GM23338 (cell line): ENCODE measurements at places on chromosomes 7 and 10. TPM values are rescaled to one million over a fixed set of nuclear protein-coding genes. Genes with fewer than 3 reads are reported as not detected.

- DNase-seq, result no peak
These were observed 18.2 kb downstream of the DNAJC12 start for GRCh38 chr10:67819768-67820204.

DNA sequence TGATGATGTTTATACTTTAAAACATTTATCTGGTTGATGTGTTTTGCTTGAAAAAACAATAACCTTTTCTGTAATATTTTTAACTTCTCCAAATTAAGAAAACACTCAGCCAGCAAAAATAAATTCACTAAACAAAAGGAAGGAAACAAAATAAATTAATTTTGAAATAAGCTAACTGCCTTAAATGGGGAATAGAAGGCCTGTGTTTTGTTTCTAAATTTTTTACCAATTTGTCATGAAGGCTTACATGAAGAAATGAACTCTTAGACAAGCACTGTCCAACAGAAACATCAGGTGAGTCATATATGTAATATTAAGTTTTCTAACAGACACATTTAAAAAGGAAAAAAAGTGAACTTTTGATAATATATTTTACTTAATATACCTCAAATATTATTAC, 68.5 kb downstream of the LRRN3 start:
- DNase-seq, result no peak

DNA sequence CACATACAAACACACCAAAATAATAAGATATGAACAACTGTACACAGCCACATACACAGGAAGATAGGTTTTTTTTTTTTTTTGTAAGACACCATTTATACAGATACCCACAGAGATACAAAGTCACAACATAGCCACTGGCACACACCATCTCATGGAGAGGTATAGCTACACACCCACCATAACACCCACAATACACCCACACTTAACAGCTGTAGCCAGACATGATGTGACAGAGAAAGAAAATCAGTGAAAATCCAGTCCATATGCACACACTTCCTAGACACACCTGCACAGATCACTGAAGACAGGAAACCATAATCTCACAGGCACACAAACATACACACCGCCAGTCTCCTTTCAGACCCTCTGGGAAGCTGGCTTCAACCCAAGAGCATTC, 62.4 kb upstream of the PAX2 start:
- DNase-seq, result no peak

DNA sequence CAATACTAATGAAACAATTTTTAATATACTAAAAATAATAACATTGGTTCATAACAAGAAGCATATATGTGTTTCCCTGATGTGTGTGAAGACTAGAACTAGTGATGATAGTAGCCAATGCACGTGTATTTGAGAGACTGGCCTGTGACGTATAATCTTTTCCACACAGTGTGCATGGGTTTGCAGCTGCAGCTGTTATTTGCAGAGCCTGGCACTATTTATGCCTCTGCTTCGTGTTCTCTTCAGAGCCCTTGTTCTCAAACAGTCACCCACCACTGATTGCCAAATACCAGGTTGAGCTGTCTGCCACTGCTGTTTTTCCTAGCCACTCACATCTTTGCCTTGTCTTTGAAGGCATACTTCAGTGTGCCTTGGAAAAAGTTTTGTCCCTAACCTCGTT, 531.7 kb downstream of the ETV1 start:
- no peak for DNase-seq

GRCh38 chr10:106341356-106341755, 823.1 kb downstream of the SORCS1 start:
- no peak for DNase-seq

The GNAT3 gene
- total RNA-seq, result not detected in 2 replicates

The EVX1 gene
- total RNA-seq, result not detected in 2 replicates

GRCh38 chr7:129707910-129708499, 96.5 kb downstream of the NRF1 start:
- DNase-seq, result no peak

DNA sequence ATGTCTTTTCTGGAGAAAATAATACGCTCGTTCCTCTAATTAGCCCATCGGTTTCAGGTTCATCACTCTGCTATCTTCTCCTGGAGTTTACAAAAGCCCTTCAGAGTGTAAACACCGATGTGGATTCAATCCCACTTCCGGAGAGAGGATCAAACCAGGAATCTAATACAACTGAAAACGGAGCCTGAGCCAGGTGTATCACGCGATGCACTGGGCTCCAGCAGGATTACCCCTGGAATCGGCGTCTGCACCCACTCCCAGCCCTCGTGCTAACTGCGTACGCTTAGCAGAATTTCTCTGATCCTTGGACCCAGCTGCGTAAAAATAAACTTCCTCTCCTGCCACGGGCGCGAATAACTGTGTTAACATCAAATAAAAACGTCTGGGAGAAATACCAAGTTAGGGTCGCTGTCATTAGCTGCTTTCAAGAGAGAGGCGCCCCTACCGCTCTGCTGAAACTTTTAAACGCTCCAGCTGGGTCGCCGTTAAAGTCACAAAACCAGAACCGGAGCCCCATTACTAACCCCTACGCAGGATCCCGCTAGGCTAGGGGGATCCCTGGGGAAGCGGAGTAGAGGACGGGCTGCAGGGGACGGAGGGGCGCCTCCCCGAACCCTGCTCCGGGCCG, 502 bp downstream of the ZNF3 start:
- DNase-seq, result peak; percentile 61

The MKX gene
- total RNA-seq, result 0.97 and 1.6 TPM in 2 replicates

The BTBD16 gene
- total RNA-seq, result not detected in 2 replicates

GRCh38 chr10:46247808-46248569, 38.8 kb upstream of the ANTXRL start:
- DNase-seq, result no peak

GRCh38 chr10:15789793-15790525, 70.2 kb upstream of the ITGA8 start:
- DNase-seq, result no peak

The MEOX2 gene
- 1.2 and 2.1 TPM in 2 replicates for total RNA-seq

The LIPM gene
- not detected in 2 replicates for total RNA-seq

The CPA2 gene
- total RNA-seq, result not detected in 2 replicates

DNA sequence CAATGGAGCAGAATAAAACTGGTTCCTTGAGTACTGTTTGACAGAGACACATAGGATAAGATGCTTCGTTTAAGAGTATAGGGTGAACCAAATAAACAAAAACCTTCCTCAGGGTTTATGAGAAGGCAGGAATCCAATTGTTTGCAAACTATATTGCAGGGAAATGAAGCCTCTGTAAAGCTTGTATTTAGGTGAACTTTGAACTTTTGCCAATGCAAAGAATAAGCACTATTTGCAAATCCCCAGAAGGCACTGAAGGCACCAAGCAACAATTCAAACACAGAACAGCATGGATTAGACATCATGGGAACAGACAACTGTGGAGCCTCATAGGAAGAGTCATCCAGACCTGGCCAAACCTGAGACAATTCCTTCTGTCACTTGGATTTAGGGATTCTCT, 47.1 kb upstream of the WASL start:
- DNase-seq, result no peak

GRCh38 chr7:81161451-81162075, 242.7 kb upstream of the SEMA3C start:
- no peak for DNase-seq

GRCh38 chr10:76514321-76514720, 1082.9 kb downstream of the LRMDA start:
- no peak for DNase-seq

The SPDYE1 gene
- not detected in 2 replicates for total RNA-seq

The VSTM4 gene
- 0.23 and 0.66 TPM in 2 replicates for total RNA-seq

- no peak for DNase-seq
These were observed 186.8 kb downstream of the CUX1 start for GRCh38 chr7:102004229-102004628.

GRCh38 chr10:34760606-34761005, 54.5 kb downstream of the PARD3 start:
- no peak for DNase-seq

GRCh38 chr7:127730658-127731276, 78.8 kb downstream of the SND1 start:
- DNase-seq, result peak; percentile 50

- no peak for DNase-seq
These were observed 15.1 kb downstream of the ANTXRL start for GRCh38 chr10:46301721-46302479.

DNA sequence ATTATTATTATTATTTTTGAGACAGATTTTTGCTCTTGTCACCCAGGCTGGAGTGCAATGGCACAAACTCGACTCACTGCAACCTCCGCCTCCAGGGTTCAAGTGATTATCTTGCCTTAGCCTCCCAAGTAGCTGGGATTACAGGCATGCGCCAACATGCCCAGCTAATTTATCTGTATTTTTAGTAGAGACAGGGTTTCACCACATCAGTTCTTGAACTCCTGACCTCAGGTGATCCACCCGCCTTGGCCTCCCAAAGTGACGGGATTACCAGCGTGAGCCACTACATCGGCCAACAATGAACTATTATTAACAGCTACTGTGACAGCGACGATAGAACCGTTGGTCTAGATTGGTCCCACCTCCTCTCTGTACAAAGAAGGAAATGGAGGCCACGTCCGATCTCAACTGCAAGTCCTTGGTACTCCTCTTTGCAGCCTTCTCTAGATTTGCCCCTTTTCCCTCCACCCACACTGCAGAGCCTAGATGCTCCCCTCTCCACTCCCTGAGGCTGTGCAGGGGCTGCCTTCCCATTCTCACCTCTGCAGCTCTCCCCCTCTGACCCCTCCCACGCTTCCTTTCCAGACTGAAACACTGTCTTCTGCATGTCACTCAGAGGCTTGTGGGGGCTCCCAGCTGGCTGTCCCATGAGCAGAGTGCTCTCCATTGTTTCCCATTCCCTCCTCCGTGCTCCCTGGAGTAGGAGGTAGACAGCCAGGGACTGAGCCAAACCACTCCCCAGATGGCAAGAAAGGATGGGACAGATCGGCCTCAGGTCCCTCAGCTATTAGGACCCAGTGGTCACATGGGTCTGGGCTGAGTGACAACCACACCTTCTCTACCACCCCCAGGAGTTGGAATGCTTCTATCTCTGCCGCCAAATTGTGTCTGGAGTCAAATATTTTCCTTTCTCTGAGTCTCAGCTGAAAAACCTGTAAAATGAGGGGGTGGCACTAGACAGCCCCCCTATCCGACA, 2.3 kb downstream of the LOXL4 start:
- no peak for DNase-seq

DNA sequence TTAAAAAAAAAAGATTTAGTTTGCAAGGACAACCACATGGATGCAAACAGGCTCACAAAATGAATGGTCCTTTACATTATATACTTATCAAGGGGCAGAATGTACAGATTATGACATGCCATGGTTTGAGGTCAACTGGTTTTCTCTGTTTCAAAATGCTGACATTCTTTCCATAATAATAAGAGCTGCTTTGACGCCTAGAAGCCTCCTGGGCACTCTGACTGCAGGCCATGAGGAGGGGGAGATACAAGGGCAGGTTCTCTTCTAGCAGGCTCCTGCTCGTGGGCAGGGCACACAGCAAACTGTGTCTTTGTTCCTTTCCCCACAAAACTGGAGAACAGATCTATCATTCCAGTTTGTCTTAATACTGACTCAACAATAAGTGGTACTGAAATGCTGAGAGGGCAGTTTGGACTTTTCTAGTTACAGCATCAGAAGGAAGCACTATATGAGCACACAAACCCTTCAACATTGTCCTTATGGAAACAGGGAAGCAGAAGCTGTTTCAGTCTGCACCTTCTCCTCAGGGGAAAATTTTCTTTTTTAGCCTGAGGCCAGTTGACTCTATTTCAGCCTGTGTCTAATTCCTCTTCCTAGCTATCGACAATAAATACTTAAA, 314.9 kb upstream of the AOAH start:
- DNase-seq, result no peak

DNA sequence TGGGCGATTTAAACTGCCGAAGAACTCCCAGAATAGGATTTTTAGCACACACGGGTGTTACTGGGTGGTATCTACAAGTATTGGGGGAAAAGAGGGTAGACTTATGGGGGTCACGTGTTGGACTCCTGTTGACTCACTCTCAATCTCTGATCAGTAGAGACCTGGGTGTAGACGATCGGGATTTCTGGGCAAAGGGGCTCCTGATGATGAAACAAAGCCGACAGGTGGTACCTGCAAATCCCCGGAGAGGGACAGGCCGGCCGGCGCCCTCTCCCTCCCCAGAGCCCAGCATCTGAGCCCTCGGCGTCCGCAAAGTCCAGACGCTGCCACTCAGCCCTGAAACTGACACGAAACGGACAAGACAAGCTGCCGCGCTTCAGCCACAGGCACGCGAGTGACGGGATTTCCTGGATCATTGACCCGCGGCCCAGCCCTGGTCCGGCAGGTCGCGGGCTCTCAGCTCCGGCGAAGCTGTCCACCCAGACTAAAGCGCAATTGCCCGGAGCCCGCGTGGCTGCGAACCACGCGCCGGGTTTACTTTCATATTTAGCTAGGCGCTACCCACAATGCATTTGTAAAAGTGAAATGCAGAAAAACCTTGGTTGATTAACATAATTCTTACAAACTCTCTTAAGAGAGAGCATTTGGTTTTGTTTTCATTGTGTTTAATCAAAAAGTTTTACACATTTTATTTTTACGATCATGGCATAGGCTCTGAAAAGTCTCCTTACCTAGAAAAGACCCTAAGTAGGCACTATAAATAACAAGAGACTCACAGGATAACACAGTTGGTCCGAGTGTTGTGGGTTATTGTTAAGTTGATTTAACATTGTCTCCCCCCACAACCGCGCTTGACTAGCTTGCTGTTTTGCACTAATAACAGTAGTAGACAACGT, 56.9 kb upstream of the EZH2 start:
- peak; percentile 65 for DNase-seq

- no peak for DNase-seq
These were observed 514.2 kb downstream of the CCSER2 start for GRCh38 chr10:84842593-84842992.

- no peak for DNase-seq
These were observed 65.0 kb upstream of the IL6 start for GRCh38 chr7:22662036-22662435.

The TAF3 gene
- total RNA-seq, result 5.6 and 6.4 TPM in 2 replicates

DNA sequence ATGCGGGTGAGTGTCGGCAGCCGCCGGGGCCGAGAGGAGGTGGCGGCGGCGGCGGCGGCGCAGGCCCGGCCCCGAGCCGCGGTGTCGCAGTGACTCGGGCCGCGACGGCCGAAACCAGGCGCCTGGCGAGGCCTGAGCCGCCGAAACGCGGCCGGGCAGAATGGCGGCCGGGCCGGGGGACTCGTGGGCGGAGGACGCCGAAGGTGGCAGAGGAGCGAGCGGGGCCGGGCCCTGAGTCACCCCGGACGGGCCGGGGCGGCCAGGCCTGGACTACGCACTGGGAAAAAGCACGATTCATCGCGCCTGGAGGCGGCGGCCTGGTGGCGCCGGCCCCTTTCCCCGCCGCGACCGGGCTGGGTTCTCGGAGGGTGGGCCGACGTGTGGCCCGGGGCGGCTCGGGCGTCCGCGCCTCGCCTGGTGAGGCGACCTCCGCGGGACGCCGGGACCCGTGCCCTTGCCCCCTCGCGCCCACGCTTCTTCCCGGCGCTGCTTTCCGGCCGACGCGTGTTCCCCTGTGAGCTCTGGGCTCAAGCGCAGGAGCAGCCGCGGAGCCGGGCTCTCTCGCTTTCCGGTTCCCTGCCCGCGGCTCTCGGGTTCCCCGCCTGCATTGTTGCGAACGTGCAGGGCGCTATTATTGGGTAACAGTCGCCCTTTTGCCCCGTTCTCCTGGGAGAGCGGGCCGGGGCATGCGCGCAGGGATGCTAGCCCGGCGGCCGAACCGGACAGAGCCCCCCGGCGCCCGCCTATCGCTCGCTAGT, 500 bp downstream of the CUL1 start:
- peak; percentile 71 for DNase-seq
